CD8-positive, alpha-beta T cell (primary cell): ENCODE measurements at places on chromosomes 5 and 9.

- DNase-seq = no peak
Measured at GRCh38 chr9:20508242-20508641, 114.1 kb downstream of the MLLT3 start.

DNA sequence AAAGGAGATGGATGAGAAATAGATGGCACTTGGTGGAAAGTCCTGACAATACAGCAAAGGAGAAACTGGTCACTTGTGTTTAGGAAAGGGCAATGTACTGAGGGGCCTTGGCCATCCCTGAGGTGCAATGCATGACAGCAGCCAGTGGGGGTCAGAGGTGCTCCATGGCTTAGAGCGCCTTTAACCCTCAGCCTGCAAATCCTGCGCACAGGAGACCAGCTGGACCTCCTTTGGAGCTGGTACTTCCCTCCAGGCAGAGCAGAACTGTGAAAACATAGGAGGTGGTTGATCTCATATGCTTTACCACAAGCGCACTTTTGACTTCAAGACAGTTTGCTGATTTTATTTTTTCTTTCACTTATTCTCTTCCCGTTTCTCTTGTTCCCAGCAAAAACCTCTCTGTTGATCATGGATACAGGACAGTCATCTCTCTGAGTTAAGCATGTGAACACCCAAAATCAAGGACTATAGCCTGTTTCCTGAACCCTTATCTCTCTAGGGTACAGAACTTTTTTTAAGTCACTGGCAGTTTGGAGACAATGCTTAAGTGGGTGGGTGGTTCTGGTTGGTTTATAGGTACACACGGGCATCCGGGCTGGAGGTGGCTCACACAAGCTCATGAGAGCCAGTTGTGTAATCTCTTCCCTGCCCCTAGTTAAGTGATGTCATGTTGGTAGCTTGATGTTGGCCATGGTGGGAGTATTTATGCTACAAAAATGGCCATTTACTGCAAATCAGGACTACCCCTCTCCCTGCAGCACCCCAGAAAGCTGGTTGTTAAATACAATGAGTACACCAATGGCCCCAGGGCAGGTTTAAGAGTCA is 37.6 kb upstream of the ANKRD55 start:
- peak; percentile 66 for DNase-seq

- no peak for DNase-seq
Measured at GRCh38 chr5:131230406-131230805, 33.4 kb upstream of the CDC42SE2 start.

- no peak for DNase-seq
Measured at GRCh38 chr5:172347496-172348052, 64.0 kb upstream of the UBTD2 start.

- DNase-seq = no peak
Measured at GRCh38 chr5:14034963-14035362, 90.5 kb upstream of the DNAH5 start.
